ENCODE measurements at places on chromosomes 2 and 18.

DNA sequence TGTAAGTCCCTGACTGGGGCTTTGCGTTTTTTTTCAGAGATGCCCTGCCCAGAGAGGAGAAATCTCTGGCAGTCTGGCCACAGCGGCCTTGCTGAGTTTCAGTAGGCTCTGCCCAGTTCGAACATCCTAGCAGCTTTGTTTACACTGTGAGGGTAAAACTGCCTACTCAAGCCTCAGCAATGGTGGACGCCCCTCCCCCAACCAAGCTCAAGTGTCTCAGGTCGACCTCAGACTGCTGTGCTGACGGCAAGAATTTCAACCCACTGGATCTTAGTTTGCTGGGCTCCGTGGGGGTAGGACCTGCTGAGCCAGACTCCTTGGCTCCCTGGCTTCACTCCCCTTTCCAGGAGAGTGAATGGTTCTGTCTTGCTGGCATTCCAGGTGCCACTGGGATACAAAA lies 31.7 kb downstream of the L3MBTL4 start:
- DNase-seq, result no peak

GRCh38 chr2:212921061-212921460 lies 230.4 kb downstream of the IKZF2 start:
- no peak for DNase-seq

- no peak for DNase-seq
Observed at GRCh38 chr2:48213646-48214045, 307.3 kb upstream of the FBXO11 start.

GRCh38 chr2:101408925-101409324 lies 21.6 kb upstream of the CREG2 start:
- DNase-seq, result no peak

DNA sequence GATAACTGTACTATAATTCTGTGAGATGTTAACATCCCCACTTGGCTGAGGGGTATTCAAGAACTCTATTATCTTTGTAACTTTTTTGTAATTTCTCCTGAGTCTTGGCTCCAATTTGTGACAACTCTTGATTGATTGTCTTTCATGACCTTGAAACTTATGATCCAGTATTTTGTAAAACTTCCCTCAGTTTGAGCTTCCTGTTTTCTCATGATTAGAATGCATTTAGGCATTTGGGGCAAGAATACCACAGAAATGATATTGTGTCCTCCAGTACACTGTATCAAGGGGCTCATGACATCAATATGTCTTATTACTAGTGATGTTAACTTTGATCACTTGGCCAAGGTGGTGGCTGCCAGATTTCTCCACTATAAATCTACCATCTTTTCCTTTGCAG lies 37.4 kb downstream of the PNO1 start:
- DNase-seq, result no peak

DNA sequence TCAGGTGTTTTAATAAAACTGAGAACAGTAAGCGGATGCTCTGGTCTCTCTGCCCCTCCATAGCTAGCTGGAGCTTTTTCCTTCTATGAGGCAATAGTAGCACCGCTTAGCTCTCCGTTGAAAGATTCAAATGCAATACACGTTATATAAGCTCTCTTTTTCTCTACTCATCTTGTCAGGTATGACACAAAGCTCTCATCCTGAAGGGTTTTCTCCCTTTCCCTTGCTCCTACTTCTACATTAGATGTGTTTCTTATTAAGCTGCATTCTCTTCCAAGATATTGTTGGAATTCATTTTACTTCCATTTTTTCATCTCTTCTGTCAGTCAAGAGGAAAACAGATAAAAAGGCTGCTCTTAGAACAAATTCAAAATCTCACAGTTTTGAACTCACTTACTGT lies 434.6 kb upstream of the DDX18 start:
- no peak for DNase-seq

DNA sequence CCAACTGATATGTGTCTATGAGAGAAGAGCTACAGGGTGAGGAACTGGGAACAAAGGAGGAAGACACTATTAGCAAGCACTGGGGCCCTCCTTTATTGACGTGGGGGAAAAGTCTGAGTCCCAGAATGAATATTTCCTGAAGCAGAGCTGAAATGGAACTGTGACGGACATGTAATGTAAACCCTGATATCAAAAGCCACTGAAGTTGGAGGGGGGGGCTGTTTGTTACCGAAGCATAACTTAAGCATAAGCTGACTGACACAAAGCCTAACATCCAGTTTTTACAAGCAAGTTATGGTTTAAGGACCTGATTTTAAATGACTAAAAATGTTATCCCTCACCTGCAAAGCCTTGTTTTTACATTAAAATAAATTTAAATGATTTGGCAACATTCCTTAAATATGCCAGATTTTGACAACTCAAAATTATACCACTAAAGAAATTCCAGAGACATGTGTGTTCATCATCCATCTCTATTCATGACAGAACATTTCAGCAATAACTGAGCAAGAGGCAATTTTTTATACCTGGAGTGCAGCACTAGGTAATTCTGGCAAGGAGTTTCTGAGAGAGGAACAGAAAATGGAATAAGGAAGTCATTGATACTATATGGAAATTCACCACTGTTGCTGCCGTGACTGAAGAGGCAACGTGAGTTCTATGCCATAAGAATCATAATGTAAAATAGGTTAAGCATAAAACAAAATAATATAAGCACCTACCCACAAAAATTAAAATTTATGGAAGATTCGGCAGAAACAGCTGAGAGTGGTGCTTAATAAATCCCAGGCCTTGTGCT lies 186.0 kb downstream of the AFF3 start:
- no peak for DNase-seq

DNA sequence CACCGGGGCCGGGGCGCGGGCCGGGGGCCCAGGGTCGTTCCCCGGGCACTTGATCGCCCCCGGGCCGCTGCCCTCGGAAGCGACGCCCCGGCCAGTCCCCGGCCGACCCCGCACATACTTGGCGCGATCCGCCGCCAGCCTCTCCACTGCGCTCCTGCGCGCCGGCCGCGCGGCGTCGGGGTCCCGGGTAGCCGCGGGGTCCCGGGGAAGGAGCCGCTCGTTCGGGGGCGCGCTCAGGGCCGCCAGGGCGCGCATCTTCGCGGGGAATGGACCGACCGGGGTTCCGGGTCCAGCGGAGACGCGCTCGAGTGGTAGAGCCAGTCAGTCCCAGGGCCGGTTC lies 204 bp downstream of the FAM110C start:
- no peak for DNase-seq

DNA sequence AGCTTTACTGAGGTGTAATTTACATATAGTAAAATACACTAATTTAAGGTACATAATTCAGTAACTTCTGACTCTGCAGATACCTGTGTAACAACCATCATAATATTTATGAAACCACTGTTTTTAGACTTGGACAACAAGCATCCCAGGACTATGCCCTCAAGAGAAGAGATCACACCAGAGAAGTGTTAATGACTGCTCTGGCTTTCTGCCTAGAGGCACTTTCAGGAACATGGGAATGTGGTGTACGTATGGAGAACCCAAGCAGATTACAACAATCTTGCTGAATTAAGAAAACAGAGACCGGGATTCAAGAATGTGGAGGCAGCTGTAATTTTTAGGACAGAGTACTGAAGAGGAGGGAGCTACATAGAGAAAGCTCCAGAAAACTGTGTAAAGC lies 475.2 kb downstream of the LPIN1 start:
- no peak for DNase-seq

DNA sequence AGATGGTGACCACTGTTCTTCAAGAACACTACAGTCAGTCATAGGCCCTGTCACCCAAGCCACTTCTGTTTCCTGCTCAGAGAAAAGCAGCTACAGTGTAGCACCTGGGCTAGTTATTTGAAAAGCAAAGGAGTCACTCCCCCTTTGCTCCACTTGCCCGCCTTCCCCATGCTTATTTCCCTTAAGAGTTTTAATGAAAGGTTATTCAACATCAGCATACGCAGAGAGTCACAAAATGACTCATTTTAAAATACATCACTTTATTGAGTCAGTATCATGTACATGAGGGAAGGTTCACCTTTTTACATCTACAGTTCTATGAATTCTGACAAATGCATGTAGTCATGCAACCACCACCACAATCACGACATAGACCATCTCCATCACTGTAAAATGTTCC lies 71.3 kb downstream of the TNFRSF11A start:
- no peak for DNase-seq

GRCh38 chr2:201882353-201883090 lies 76.2 kb downstream of the CDK15 start:
- DNase-seq, result no peak

- DNase-seq, result no peak
Observed at GRCh38 chr2:151543876-151544275, 134.2 kb downstream of the RIF1 start.

- DNase-seq, result no peak
Observed at GRCh38 chr2:151337643-151338042, 19.7 kb upstream of the TNFAIP6 start.

- DNase-seq, result no peak
Observed at GRCh38 chr18:74733598-74733997, 135.9 kb downstream of the ZNF407 start.

DNA sequence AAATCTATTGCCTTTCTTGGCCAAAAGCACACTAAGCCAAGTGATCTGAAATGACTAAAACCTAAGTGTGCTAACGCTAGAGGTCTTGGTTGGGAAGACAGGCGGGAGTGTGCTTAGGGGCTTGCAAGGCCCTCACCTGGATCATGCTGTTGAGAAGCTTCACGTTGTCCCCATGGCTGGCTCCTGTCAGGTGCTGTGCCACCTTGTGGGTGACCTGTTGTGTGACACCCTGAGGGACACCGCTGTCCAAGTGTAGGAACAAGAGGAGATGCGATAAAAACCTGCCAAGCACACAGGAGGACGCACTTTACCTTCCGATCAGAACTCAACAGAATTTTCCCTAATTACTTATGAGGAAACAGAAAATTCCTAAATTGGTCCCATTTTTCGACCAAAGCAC lies 50.8 kb downstream of the EPG5 start:
- no peak for DNase-seq

GRCh38 chr2:77086478-77086877 lies 435.7 kb downstream of the LRRTM4 start:
- no peak for DNase-seq

- DNase-seq, result no peak
Observed at GRCh38 chr2:177282787-177283572, 18.5 kb upstream of the NFE2L2 start.

GRCh38 chr2:79259296-79259695 lies 99.7 kb upstream of the REG3A start:
- DNase-seq, result no peak

DNA sequence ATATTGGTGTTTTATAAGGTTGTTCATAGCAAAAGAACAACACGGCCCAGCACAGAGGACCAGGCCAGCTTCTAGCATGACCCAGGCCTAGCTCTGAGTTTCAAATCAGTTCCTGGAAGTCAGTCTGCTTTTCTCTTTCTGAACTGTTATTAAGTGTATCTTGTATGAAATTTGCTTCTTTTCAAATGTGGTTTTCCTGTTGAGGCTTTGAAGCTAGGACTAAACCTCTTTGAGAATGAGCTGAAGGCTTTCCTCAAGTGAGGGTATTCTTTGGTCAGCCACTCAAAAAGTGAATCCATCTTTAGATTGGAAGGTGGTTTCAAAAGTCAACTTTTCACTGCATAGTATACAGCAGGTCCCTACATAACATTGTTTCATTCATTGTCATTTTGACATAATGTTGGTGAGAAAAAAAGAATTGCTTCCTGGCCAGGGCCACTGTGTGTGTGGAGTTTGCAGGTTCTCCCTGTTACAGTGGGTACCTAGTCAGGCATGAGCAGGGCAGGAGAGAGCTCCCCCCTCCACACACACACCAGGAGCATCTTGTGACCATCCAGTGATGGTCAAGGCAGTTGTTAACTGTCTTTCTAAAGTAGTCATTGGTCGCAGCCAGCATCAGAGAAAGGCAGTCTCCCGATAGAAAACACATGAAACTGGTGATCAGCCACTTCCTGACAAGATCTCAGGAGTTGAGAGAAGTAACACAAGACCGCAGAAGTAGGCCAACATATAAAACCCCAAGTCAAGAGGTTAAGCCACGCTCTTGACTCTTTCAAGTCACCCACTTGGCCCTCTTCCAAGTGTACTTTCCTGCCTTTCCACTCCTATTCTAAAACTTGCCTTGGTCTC lies 6.7 kb upstream of the ACAA2 start:
- no peak for DNase-seq
